Heart right ventricle (tissue), 16 donors: ENCODE measurements at places on chromosomes 6 and 20. TPM values are rescaled to one million over a fixed set of nuclear protein-coding genes. Genes with fewer than 3 reads are reported as not detected.

- no peak for DNase-seq
These were observed 27.5 kb upstream of the TGM6 start for GRCh38 chr20:2353231-2353630.

DNA sequence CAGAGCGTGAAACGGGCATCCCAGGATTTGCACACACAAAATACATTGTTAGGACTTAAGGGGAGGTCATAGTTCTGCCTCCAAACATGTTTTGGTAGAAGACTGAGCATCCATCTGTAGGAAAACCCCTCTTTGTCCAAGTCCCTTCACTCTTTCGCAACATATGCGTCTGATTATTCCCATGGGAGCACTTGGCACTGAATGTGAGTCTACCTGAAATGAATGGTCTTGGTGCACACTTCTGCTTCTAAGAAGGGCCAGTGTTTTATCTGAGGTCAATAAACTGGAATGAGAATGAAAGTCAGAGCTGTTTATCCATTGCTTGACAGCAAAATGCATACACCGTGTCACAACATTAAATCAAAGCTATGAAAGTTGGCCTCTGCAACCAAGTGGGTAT lies 33.0 kb downstream of the GJA10 start:
- DNase-seq, result no peak

GRCh38 chr6:41367700-41368099 lies 32.3 kb downstream of the NCR2 start:
- DNase-seq, result peak; percentile 25

DNA sequence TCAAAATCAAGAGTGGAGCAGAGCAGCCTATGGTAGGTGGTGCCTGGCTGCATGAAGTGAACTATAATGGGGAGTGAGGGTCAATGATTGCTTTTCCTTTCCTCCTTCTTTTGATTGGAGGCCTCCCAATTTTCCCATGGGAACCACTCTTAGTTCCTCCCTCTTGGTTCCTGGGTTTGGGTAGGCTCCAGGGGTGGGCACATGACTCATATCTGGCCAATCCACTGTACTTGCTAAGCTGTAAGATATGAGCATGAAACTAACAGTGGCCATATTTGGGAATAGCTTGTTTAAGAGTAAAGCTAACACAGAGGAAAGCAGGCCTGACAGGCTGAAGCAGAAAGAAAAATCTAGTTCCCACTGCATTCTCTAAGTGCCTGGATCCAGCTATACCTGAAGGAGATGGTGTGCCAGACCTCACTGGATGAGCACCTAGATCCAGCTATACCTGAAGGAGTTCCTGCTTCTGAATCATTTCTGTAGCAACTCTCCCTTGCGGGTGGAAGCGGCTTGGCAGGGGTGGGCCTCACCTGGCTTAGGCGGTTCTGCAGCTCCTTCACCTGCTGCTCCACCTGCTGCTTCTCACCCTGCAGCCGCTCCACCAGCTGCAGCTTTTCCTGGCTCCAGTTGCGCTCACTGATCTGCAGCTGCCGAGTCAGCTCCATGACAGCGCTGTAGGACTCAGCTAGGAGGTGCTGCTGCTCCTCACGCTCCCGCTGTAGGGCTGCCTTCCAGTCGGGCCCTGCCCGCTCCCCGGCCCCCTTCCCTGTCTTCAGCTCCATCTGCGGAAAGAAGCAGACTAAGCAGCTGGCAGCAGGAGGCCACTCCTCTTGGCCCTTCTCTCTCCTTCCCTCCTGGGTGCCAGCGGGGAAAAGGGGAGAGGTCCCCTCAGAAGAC lies 29.0 kb upstream of the DSN1 start:
- DNase-seq, result no peak

- DNase-seq, result no peak
These were observed 133.4 kb downstream of the CEBPB start for GRCh38 chr20:50323777-50324775.

DNA sequence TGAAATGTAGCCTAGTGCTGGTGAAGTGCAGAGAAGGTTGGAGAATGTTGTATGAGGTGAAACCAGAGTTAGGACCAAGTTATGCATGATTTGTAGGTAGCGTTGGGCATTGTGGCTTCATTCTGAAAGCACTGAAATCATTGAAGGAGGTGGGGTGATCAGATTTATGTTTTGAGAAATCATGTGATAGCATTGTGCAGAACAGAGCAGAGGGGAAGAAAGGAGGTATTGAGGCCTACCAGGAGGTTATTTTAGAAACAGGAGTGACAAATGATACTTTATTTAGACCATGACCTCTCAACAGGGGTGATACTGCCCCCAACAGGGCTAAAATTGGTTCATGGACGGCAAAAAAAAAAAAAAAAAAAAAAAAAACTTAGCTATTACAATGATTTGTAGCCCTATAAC lies 15.6 kb upstream of the HMGN3 start:
- no peak for DNase-seq

GRCh38 chr20:34980543-34981233 lies 25.0 kb downstream of the MYH7B start:
- DNase-seq, result peak; percentile 53

GRCh38 chr6:26026833-26027490 lies 60.3 kb upstream of the HFE start:
- peak; percentile 84 for DNase-seq

- no peak for DNase-seq
These were observed 334.1 kb downstream of the BCKDHB start for GRCh38 chr6:80440496-80441115.

GRCh38 chr20:64027981-64028685 lies 7.8 kb upstream of the C20orf204 start:
- no peak for DNase-seq

DNA sequence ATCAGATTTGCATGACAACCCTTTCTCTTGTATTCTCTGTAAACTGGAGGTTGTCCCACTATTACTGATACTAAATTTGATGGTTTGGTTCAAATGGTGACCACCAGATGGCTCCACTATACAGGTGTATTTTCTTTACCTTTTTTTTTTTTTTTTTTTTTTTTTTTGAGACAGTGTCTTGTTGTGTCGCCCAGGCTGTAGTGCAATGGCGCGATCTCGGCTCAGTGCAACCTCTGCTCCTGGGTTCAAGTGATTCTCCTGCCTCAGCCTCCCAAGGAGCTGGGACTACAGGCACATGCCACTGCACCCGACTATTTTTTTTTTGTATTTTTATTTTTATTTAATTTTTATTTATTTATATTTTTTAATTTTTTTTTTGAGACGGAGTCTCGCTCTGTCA lies 6.6 kb upstream of the WTAP start:
- no peak for DNase-seq

DNA sequence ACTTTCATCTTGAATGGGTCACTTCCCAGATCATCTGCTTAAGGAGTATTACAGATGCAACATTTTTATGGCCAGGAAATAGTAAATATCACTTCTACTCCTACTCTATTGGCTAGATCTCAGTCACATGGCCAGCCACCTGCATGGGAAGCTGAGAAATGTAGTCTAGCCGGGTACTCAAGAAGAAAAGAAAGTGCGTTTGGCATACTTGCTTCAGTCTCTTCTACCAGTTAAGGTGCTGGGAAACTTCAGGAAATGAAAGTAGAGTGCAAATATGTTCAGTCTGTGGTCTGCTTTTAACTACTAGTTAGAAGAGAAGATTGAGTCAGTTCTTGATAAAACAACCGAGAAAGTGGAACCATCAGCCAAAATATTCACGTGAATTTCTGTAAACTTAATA lies 129.2 kb downstream of the PDSS2 start:
- DNase-seq, result no peak

GRCh38 chr6:6332811-6333244 lies 12.4 kb upstream of the F13A1 start:
- DNase-seq, result no peak

DNA sequence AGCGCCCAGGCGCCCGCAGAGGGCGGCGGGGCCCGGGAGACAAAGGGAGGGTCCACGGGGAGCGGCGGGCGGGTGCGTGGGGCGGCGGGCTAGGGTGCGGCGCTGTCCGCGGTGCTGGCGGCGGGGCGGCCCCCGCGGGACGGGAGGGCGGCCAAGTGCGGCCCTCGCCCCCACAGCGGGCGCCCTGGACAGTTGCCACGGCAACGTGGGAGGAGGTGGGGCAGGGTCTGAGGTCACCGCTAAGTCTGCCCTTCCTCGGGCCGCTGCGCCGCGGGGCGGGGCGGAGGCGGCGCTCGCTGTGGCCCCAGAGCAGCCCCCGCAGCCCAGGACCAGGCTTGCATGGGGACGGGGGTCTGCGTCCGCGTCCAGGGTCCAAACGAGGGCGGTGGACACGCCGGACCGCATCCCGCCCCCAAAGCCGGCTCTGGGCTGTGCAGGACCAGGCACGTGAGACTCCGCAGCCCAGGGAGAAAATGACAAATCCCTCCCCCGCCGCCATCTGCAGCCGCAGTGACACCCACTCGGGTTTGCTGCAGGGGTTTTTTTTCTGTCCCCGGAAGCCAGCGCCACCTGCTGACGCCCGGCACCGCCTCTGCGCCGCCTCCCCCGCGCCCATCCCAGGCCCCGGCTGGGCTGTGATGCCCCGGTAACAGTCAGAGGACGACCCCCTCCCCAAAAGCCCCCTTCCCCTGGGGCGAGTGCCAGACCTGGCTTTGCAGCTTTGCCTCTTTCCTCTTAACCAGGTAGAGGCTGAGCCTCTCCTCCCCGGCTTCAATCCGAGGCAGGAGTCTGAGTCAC lies 36.8 kb downstream of the YTHDF1 start:
- DNase-seq, result peak; percentile 46

RAET1E gene
- polyA plus RNA-seq, result 0.33 TPM

LY6G6D gene
- polyA plus RNA-seq, result not detected

TMEM244 gene
- not detected for polyA plus RNA-seq

PTGIS gene
- polyA plus RNA-seq, result 7.5 TPM

PRSS16 gene
- polyA plus RNA-seq, result not detected

TLDC2 gene
- polyA plus RNA-seq, result not detected

UBE2C gene
- 0.37 TPM for polyA plus RNA-seq

ABHD16B gene
- polyA plus RNA-seq, result 0.32 TPM
